ENCODE measurements at places on chromosomes 16 and 17. TPM values are rescaled to one million over a fixed set of nuclear protein-coding genes. Genes with fewer than 3 reads are reported as not detected.
A peak's percentile ranks its signal among the peaks of the same experiment; 100 is the strongest.

DNA sequence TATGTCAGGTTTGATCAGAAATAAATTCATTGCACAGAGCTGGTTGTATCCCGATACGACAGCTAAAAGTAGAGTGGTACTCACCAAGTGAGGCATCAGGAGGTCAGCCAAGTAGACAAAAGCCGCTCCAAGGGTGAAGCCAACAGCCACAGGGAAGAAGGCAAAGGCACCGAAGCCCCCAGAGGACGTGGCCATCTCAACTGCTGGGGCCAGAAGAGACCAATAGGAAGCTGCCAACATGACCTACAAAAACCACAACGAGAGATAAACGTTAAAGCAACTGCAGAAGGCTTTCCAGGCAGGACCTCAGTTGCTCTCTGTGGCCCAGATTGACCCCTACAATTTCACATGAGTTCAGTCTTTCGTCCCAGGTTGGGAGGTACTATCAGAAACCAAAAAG, 61.0 kb downstream of the SLC39A11 start:
- no peak for DNase-seq

- DNase-seq, result no peak
Measured at GRCh38 chr16:78392585-78393195, 293.2 kb downstream of the WWOX start.

DNA sequence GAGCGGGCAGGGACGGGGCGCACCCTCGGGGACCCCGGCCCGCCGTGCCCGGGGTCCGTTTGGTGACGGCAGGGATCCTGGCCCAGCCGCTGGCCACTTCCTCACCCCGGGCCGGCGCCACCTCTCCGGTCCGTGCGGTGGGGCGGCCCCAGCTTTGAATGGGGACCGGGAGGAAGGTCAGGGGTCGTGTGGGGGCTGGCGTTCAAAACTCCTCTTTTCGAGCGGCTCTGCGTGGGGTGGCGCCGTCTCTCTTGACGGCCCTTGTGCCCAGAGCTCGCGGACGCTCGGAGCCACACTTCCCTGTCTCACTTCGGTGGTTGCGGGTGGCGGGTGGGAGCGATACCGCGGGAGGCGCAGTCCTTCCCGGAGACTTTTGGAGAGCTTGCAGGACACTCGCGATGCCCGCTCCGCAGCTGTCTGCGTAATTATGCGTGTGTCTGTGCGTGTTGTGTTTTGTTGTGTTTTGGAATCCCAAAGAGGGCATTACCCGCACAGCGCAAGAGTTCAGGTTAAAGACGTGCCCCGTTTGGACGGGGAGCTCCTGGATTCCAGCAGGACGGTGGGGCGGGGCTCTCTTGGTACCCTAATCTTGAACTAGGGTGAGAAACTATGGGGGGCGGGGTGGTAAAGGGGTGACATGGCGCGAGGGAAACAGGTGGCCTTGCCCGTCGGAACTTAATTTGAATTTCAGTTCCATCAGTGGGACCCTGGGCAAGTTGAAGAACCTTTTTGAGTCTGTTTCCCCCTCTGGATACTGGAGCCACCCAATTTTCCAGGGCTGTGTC, 637 bp downstream of the PLCG2 start:
- peak; percentile 29 for DNase-seq

DNA sequence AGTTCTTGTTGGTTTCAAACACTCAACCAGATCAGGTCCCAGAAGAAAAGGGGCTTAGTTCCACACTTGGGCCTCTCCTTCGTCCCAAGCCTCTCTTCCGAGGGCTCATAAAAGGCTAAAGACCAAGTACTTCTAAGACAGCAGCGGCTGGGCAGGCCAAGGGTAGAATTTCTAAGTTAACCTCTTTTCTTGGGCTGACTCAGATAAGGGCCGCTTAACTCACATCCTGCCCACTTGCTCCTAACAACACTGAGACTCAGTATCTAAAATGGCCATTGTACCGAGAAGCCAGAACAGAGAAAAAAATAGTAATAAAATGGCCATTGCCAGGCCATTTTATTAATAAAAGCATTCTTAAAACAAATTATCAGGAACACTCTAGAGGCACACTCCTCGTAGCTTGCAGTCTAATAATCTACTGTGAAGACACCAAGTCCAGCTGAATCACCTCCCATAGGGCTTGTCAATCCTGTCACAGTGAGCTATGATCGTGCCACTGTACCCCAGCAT, 42.1 kb downstream of the RANBP10 start:
- no peak for DNase-seq

- DNase-seq, result no peak
Measured at GRCh38 chr17:50688245-50688644, 19.5 kb downstream of the ANKRD40 start.

DNA sequence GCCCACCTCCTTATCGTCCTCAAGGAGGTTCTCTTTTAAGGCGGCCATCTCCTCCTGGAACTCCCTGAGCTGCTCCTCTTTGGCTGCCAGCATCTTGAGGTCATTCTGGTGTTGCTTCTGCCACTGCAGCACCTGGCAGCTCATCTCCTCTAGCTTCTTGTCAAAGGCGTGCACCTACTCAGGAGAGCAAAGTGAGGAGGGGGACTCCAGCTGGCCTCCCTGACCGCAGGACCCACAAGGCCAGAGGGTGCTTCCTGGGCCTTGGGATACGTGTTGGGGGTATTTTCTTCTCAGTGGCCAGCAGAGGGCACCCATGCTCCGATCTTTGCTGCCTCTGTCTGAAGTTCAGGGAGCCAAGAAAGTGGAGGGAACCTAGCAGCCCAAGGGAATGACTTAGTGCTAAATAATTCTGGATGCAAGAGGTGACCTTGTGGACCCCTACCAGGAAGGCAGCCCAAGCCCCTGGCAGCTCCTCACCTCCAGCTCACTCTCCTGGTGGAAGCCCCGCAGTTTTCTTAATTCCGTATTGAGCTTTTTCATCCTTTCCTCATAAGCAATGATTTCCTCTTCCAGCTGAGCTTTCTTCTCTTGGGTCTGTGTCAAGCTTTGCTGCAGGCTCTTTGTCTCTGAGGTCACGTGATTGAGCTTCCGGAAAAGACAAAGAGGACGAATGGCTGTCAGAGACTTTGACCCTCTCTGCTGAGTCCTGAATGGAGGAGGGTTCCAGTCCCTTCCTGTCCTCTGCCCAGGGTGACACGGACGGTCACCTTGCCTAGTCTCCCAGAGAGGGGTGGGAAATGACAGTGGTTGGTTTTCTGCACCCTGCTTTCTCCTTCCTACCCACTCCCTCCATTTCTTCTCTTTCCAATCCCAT, 31.4 kb downstream of the DHX38 start:
- peak; percentile 82 for DNase-seq

DNA sequence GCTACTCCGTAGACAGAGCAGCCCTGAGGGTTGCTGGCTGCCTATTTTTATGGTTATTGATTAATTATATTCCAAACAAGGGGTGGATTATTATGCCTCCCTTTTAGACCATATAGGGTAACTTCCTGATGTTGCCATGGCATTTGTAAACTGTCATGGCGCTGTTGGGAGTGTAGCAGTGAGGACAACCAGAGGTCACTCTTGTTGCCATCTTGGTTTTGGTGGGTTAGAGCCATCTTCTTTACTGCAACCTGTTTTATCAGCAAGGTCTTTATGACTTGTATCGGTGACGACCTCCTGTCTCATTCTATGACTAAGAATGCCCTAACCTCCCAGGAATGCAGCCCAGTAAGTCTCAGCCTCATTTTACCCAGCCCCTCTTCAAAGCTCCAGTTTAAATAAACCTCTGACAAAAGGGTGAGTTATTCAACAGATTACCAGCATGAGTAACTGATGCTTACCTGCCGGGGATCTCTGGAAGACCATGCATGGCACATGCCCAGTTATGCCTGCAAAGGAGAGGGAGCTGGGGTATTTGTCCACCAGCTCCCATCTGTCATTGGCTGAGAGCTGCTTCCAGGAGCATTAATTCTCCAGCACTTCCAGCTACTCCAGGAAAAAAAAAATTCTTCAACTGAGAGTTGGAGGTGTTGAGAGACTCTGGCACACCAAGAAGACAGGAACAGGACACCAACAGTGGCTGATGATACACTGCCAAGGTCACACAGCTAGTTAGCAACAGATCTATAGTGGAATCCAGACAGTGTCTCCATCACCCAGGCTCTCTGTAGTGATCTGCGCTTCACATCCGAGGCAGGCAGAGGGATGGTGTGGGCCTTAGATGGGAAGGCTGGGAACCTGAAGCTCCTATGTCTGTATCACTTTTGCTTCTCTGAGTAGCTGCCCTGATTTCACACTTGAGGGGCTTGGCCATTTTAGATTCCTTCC, 36.6 kb upstream of the IL21R start:
- peak; percentile 41 for DNase-seq

DNA sequence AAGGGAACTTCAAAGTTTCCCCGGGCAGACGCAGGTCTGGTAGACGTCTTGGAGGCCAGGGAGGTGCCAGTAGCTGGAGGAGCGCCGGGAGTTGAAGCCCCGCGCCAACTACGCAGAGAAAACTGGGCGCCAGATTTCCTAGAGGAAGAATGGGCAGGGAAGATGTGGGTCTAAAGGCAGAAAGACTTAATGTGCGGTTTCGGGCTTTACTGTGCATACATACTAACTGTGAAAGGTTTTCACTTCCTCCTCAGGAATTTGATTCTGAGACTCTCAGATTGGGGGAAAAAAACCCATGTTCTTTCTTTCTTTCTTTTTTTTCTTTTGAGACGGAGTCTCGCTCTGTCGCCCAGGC, 331 bp upstream of the ZNF287 start:
- no peak for DNase-seq

The LRRC36 gene
- total RNA-seq, result 0.51 TPM

The SULT1A4 gene
- 1.8 TPM for total RNA-seq

The FNDC8 gene
- not detected for total RNA-seq

The OR4D1 gene
- total RNA-seq, result 0.16 TPM

Data from activated CD4-positive, alpha-beta T cell treated with anti-CD3 and anti-CD28 coated beads for 36 hours (primary cell).